ENCODE measurements at places on chromosomes 7 and 10.

- DNase-seq = no peak
These were observed 40.5 kb upstream of the COMTD1 start for GRCh38 chr10:75276069-75276872.

DNA sequence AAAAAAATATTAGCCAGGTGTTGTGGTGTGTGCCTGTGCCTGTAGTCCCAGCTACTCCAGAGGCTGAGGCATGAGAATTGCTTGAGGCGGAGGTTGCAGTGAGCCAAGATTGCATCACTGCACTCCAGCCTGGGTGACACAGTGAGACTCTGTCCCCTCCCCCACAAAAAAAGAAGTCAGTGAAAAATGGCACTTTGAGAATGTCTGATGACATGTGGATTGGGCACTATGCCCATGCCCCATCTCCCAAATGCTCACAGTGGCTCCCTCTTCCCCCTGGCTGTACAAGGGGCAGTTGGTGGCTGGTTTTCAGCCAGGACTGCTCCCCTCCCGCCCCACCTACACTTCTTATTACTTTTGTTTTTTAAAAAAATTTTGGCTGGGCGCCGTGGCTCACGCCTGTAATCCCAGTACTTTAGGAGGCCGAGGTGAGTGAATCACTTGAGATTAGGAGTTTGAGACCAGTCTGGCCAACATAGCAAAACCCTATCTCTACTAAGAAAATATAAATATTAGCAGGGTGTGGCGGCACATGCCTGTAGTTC lies 26.1 kb downstream of the IL15RA start:
- peak; percentile 75 for DNase-seq

GRCh38 chr7:66558660-66559465 lies 69.8 kb upstream of the KCTD7 start:
- no peak for DNase-seq

- no peak for DNase-seq
These were observed 36.0 kb upstream of the LAMB1 start for GRCh38 chr7:108038986-108039385.

- no peak for DNase-seq
These were observed 7.3 kb downstream of the SVIL start for GRCh38 chr10:29627201-29628132.

GRCh38 chr7:117435475-117436043 lies 8.3 kb upstream of the ASZ1 start:
- no peak for DNase-seq

DNA sequence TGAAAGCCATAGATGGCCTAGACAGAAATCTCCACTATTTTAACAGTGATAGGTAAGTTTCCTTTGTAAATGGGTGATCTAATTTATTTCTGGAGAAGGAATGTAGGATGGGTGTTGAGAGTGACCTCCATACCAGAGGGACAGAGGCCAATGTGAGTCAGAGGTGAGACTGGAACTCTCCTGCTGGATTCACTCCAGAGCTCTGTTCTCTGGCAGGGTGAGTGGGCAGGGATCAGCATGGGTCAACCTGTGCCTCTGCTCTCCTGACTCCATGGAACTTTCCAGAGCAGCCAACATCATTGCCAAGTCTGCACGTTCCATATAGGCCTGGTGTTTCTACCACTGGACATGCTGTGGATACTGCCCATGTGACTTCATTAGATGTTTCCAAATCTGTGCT lies 11.4 kb downstream of the AKR1C3 start:
- no peak for DNase-seq

GRCh38 chr7:36037121-36037662 lies 115.9 kb upstream of the EEPD1 start:
- DNase-seq = no peak

GRCh38 chr7:4791738-4792536 lies 16.5 kb downstream of the AP5Z1 start:
- peak; percentile 89 for DNase-seq
